ENCODE measurements at places on chromosomes 7 and 10. TPM values are rescaled to one million over a fixed set of nuclear protein-coding genes. Genes with fewer than 3 reads are reported as not detected.

Gene OIT3
- total RNA-seq, result not detected

Gene SLC29A4
- total RNA-seq, result 0.59 TPM

Gene GPR37
- total RNA-seq, result not detected

Gene WNT8B
- not detected for total RNA-seq

Gene MLXIPL
- 1.5 TPM for total RNA-seq

Gene ACSL5
- 2.6 TPM for total RNA-seq
